ENCODE measurements at places on chromosomes 5 and 9.

DNA sequence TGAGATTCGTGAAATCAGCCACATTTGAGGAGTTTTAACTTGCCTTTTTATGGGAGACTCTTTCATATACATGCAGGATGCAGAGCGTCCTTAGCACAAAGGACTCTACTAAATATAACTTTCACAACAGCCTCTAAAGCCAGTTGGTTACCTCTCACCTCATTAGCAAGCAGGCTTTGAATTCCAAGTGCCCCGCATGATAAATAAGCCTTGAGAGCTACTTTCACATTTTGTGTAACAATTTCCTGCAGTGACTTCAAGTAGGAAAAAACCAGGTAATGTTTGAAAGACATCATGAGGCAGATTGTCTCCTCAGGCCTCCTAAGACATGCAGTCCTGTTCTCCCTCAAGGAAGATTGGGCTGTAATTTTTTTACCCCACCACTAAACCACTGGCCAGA is 50.5 kb downstream of the RALGPS1 start:
- no peak for DNase-seq

DNA sequence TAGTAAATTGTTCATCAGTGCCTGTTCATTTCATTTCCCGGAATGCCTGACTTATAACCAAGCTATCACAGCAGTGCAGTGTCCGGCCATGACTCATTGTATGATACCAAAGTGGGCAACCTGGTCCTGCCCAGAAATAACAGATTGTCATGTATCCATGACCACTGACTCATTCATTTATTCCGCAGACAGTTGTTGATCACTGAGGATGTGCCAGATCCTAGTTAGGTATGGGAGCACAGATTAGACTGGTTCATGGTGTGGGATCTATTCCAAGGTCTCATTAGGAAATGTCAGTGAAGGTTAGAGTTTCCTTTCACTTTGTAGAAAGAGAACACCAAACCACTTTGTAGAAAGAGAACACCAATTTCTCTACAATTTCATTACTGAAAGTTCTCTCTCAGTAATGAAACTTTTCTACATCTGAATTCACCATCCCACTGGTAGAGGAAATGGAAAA is 8.7 kb downstream of the NREP start:
- DNase-seq = no peak

- no peak for DNase-seq
These were observed 22.3 kb downstream of the IRX2 start for GRCh38 chr5:2729189-2729588.

- no peak for DNase-seq
These were observed 38.5 kb downstream of the UBTD2 start for GRCh38 chr5:172245046-172245445.

DNA sequence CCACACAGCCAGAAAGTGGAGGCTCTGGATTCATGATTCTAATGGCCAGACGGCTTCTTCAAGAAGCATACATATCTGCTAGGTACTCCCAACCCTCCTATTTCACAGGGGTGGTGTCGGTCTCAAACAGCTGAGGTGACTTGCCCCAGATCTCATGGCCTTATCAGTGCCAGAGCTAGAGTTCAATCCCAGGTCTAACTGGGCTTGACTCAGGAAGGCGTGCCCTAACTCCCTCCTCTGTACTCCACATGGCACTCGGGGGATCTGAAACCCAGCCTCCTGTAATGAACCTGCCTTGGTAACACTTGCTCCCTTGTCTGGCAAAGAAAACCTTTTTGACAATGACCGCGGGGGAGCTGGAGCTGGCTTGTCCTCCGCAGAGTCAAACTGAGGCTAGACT is 2.1 kb downstream of the QRFP start:
- DNase-seq = no peak

DNA sequence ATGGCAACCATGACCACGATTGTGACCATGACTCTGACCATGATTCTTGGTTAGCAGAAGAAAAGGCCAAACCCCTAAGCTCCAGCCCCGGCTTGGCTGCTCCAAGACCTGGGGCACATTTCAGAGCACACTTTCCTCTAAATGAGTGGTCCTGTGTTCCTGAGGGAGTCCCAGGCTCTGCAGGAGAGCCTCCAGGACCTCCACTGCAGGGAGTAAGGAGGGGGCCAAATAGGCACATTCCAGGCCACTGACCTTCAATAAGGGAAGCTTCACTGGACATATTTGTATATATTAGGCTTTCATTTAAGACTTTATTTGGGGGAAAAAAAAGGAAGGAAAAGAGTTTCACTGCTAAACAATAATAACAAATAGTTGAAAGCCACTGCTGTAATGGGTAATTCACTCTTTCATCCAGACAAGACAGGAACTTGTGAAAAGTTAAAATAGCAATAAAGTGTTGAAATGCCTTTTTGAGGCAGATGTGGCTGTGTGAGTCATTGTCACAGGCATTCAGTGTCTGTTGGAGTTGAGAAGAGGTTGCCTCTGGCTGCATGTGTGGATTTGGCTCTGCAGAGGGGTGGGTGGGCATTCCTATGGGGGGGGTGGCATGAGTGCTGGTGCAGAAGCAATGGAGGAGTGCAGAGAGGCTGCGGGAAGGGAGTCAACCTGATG is 63.9 kb upstream of the TGFBR1 start:
- no peak for DNase-seq

DNA sequence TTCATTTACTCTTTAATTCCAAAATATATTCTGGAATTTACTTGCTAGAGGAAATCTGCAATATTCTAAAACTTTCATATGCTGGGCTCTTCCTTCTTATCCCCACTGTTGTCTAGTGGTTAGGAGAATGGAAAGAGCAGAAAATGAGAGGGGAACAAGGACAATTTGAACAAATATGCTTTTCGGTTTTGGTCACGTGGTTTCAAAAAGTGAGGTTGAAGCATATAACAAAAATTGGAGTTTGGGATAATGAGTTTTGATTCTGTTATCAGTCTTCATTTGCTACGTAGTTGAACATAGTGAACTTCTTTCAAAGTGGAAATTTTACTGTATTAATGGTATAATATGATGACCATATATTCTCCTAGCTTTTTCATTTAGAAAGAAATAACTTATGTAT is 71.5 kb downstream of the CAMK4 start:
- no peak for DNase-seq

- no peak for DNase-seq
These were observed 10.5 kb downstream of the TMEM174 start for GRCh38 chr5:73183481-73183891.

DNA sequence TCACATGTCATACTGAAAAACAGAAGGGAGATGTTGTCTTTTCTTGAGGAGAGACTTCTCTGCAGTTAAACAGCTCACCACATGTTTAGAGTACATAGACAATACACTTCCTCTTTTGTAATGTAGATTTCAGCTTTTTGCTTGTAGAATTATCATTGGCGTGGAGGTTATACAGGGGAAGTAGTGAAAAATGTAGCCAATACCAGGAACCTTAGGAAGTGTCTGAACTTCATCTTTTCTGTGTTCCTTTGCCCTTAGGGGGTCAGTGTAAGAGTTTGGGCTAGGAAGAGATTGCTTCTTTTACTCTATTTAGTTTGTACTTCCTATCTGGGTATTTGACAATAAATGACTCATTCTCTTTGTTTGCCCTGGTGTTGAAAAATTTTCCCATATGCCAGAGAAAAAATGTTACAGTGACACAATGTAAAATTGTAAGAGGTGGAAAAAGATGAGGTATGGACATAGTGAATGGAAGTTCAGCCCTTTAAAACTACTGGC is 21.0 kb upstream of the CDKN2B start:
- no peak for DNase-seq

- DNase-seq = no peak
These were observed 62.3 kb downstream of the NRG2 start for GRCh38 chr5:139980765-139981164.

DNA sequence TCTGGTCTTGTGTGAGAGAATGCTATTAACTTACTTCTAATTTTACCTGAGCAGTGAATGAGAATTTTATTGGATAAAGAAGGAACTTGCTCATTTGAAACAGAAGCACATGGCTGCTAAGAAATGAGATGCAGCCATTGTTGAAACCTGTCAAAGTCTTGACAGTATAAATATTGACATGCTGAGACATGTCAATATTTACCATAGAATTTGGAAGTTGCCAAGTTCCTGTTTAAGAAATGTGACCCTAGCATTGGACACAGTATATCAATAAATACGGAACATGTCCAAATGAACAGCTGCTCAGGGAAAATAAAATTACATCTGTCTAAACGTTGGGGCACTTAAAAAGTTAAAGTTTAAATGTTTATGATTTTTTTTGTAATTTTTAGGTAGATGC is 7.8 kb downstream of the XRCC4 start:
- DNase-seq = no peak

DNA sequence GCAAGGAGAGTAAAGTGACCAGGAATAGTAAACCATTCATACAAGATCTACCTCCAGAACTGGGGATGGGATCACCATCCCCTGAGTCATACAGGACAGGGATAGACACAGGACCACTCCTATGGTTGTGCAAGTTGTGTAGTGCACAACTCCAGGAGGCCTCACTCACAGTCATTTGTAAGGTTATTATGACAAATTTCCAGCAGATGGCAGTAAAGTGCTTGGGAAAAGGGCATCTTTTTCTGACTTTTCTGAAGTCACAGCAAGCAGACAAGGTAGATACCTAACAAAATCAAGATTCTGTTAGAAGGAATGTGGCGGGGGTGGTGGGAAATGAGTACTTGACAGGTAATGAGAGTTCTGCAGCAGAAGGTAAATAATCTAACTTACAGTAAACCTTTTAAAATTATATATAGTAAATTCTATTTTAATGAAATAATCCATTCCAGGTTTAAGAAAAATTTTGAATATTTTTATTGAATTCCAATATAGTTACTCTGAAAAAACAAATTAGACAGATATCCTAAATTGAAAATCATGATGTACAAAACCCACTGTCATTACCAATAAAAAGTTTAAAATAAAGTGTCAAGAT is 16.7 kb upstream of the KIF27 start:
- no peak for DNase-seq

DNA sequence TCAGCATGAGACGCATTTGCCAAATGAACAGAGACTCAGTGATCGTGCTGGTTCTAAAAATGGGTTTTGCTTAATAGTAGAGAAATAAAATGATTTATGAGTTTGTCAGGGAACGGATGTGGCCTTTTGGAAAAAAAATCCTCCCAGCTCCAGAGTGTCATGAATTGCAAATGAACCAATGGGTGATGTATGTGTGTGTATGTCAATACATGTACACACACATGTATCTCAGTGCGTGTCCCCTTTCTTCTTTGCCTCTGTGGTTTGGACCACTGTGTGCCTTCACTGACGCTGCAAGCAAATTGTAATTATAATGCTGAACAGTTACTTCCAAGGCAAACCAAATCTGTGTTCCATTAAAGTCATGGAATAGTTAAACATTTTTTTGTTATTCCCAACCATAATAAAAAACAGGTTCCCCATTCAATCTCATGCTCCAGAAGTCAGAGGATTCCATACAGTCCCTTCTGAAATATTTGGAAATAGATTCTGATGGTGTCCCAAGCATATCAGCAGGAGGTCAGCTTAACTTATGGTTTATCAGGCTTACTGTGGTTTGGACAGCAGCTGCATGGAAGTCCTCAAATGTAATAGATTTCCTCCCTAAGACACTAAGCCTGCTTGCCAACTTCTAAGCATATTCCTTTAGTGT is 630.5 kb downstream of the ACTL7B start:
- no peak for DNase-seq

DNA sequence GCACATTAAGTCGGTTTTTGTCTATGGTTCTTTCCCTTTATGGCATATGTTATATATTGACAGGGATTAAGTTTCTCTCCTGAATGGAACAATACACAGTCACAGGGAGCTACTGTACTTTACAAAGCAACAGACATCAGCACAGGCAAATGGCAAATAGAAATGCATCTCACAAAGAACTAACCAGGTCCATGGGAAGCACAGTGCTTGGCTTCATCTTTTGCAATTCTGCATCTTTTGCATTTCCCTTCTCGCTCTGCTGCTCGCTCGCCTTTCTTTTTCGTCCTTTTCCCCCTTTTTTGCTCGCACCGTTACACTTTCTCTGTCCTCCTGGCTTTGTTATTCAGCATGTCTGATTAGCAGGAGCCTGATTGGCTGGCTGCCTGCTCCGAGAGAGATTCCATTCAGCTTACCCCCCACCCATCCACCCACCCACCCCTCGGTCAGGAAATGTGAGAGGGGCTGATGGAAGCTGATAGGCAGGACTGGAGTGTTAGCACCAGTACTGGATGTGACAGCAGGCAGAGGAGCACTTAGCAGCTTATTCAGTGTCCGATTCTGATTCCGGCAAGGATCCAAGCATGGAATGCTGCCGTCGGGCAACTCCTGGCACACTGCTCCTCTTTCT is at the start of gene ADAMTSL1:
ADAMTSL1 (plus strand) TSS at position 502 of the 628 bp plus-strand sequence; CDS start at position 582, 80 bp downstream.
- DNase-seq = no peak

DNA sequence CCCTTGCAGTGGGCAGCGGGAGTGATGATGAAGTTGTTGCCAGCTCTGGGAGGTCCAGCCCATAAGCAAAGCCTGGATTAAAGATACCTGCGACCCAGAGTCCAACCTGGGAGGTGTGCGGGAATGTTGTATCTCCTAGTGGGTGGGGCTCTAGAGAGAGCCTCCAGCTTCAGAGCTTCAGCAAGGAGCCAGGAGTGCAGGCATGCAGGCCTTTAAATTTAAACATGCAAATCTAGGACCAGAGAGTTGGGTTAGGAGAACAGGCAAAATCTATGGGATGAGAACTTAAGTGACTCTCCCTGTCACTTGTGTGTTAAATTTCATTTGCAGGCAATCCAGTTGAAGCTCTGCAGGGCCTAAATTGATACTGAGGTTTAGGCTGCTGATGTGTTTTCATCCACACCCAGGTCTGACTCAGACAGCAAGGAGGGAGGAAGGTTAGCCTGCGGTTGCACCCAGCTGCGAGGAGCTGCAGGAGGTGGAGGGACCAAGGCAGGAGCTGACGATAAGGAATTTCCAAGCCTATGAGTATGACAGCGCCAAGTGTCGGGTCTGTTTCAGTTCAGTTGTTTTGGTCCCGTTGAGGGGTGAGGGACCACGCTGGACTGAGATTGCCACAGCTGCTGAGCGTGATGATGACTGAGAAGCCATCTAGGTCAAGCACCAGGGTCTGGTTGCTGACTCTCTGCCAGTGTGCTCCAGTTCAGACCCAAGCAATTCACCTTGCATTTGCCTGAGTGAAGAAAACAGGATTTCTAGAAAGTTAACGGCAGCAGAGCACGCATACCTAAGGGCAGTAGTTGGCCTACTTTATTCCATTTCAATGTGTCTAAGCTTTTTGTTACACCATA is 243.0 kb downstream of the ICE1 start:
- no peak for DNase-seq

All from activated naive CD8-positive, alpha-beta T cell treated with anti-CD3 and anti-CD28 coated beads for 36 hours (primary cell).